ENCODE measurements at places on chromosomes 5 and 9. TPM values are rescaled to one million over a fixed set of nuclear protein-coding genes. Genes with fewer than 3 reads are reported as not detected.

TGFBI gene
- not detected for total RNA-seq

DNA sequence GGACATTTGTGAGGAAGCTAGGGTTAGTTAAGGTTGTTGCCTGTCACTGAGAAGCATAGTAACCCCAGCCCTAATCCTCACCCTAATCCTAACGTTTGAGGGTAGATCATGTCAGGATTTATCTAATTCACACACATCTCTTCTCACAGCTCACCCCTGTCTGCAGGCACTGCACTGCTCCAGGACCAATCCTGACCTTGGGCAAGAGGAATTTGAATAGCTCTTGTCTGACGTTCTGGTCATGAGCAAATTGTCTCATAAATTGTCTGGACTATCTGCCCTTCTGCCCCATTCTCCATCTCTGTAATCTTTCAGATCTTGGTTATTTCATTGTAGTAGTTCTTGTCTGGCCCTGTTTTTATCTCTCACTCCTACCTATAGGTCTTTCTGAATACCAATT is 18.7 kb downstream of the CRHBP start:
- no peak for DNase-seq

DNA sequence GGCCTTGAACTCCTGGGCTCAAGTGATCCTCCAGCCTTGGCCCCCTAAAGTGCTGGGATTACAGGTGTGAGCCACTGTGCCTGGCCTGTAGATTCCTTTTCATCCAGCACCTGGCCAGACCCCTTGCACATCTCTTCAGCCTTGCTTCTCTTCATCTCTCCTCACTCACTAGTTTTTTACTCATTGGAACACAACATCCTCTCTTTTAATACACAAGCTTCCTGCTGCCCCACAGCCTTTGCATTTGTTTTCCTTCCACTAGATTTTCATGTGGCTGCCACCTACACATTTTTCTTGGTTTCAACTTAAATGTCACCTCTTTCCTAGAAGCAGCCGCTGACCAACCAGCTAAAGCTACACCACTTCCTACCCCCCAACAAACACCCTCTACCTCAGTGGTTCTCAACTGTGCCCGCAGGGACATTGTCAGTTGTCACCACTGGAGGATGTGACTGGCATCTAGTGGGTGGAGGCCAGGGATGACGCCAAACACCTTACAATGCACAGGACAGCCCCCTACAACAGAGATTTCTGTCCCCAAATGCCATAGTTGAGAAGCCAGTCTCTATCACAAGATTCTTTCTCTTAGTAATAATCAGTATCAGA is 33.7 kb downstream of the HAVCR1 start:
- peak; percentile 95 for DNase-seq

DNA sequence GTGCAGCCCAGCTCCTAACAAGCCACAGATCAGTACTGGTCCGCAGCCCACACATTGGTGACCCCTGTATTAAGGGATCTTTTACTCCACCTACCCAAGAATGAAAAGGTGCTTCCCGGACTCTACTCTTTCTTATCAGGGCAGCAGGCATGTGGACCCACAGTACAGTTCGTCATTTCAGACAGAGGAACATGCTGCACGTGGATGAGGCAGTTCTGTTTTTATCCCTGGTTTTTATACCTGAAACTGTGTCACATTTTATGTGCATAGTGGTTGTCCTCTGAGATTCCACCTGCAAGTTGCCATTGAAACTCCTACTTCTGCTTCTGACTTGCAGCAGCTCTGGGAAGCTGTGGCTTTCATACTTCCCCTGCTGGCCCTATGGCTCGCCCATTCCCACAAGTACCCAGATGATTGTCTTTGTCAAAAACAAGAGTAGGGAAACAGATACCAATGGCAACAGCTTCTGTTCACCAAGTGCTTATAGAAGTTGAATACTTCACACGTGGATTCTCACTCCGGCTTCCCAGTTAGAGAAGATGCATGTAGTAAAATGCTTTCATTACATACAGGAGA is 208.0 kb downstream of the TRIO start:
- no peak for DNase-seq

GRCh38 chr9:134158753-134159392 is 5.5 kb downstream of the RNU6ATAC start:
- DNase-seq: no peak

GRCh38 chr5:133763744-133764143 is 151.4 kb upstream of the FSTL4 start:
- no peak for DNase-seq

GRCh38 chr5:73619606-73620333 is 6.2 kb upstream of the ARHGEF28 start:
- DNase-seq: no peak

- DNase-seq: no peak
Measured at GRCh38 chr9:93658184-93658925, 82.0 kb downstream of the PHF2 start.

GRCh38 chr5:34510002-34510401 is 146.1 kb upstream of the RAI14 start:
- DNase-seq: no peak

DNA sequence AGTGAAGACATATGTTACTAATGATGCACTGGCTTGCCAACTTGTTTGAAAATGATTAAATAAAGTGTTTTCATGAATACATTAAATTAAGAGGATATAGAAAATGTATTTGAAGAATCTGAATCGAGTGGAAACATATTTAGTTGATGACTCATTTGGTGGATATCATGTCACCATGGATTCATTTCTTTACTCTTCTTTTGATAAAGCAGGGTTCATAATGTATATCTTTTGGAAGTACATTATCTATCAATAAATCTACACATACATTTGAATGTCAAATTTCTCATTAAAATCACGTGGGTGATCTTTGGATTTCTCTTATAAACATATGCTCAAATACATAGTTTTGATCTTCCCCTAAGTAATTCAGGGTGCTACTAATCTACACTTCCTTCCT is 1148.1 kb upstream of the ACO1 start:
- no peak for DNase-seq

ORM2 gene
- not detected for total RNA-seq

- DNase-seq: no peak
Measured at GRCh38 chr5:140358738-140359310, 1.2 kb upstream of the SLC4A9 start.

DNA sequence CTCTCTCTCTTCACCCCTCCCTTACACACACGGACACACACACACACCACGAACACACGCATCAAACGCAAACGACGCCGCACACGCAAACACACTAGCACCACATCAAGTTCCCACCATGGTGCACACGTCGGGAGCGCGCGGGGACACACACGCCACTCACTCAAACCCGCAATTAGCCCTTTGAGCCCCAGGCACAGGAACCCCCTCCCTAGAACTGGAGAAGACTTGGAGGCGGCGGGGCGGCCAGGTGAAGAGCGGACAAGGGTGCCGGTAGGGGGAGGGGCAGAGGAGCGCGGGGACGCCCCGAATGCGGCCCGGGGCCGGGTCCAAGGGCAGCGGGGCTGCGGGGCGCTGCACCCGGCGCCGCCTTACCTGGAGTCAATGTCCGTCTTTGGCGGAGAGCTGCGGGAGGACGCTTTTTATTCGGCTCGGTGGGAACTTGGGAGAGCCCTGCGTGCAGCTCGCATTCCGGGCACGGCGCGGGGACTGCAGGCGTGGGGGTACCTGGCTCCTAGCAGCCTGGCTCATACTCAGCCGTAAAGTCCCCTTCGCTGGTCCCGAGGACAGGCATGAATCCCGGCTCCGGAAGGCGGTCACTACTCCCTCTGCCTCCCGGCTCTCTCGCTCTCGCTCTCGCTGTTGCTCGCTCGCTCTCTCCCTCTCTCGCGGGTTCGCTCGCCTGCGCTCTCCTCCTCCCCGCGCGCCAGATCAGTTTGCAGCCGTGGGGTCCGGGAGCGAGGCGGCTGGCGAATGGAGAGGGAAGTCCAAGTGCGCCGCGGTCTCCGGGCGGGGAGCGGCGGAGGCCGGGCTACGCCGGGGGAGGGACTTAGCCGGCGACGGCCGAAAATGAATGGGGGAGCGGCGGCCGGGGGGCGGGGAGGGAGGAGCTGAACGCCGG is at the start of gene BRINP1:
BRINP1 (minus strand) TSS at position 755 of the 901 bp plus-strand sequence. CDS start 56,080 bp downstream, outside the sequence.
- DNase-seq: no peak

DNA sequence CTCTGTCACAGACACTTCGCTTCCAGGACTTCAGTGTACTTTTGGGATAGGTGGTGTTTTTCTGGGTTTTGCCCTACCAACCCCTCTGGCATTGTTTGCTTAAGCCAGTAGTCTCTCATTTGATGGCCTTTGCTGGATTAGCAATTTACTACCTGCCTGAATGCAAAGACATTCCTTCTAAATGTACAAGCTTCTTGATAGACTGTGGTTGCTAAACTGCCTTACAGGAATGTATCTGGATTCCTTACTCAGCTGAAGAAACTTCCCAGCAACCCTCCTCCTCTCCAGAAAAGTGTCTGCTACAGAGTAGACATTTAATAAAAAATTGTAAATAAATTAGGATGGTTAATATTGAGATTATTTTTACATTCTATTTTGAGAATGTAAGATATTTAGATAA is 1916.7 kb downstream of the EFNA5 start:
- no peak for DNase-seq

GRCh38 chr5:102539562-102539961 is 40.8 kb upstream of the SLCO6A1 start:
- DNase-seq: no peak

- DNase-seq: no peak
Measured at GRCh38 chr5:38473008-38473407, 83.4 kb downstream of the LIFR start.

FCN2 gene
- not detected for total RNA-seq

CDH9 gene
- not detected for total RNA-seq

DNA sequence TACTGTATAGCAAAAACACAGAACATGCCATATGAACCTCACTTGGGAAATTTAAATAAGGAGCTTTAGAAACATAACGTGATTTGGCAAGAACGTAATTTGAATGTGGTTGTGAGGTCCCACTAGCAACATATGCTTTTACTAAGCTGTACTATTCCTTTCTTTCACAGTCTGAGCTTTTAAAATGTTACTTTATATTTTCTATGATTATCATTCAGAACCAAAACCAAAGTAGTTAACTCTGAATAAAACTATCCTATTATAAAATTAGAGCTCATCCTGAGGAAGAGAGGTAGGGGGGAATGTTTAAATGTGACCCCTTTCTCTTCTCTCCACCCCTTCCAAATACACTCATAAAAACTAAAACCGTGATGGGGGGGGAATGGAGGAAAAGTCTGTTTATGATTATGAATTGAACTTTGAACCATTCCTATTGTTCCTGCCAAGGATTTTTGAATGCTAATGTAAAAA is 435.7 kb downstream of the NFIB start:
- no peak for DNase-seq

DNA sequence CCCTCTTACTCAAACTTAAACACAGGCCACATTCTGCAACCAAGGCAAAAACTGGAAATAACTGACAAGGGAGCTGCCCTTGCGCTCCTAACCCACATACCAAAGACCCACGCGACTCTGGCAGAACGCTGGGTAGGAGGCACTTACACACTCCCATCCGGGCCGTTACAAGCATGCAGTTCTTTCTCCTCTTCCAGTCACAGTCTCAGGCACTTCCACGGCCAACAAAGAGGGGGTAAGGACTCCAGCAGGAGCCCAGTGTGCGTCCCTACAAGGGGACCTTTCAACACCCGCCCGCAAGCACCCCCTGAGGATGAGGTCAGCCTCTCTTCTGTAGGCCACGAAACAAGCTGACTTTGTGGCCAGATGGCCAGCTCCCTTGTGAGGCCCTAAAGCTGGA is 57.4 kb downstream of the SERINC5 start:
- no peak for DNase-seq

DNA sequence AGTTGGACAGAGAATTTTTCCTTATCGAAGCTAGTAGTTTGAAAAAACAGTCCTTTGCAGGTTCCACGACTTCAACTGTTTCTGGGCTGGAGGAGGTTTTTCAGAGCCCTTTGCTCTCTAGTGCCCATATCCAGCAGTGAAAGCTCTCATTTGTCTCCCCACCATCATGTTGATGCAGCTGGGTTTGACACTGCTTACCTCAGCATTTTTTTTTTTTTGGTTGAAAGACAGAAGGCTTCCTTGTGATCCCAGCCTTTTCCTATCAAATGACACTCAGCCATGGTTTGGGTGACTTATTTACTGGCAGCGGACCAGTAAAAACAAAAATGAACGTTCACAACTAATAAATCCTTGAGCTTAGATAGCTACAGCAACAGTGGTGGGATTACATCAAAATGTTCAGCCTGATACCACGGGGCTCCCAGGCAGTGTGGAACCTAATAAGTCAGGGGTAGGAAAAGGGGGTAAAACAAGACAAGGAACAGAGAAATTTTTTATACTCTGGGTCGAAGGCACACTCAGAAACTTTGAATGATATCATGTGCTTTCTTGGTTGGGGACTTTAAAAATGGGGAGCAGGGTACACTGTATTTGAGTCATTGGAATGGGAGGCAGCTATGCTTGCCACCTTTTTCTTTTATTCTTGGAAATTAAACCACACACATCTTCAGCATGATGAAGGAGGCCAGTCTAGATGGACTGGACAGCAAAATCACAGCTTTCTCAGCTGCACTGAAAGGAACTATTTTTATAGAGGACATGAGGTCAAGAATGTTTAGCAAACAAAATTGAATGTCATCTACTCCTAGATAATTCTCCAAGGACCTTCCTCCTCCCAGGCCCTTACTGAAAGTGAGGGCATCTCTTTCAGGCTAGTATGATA is 308.9 kb upstream of the MPDZ start:
- DNase-seq: no peak

DNA sequence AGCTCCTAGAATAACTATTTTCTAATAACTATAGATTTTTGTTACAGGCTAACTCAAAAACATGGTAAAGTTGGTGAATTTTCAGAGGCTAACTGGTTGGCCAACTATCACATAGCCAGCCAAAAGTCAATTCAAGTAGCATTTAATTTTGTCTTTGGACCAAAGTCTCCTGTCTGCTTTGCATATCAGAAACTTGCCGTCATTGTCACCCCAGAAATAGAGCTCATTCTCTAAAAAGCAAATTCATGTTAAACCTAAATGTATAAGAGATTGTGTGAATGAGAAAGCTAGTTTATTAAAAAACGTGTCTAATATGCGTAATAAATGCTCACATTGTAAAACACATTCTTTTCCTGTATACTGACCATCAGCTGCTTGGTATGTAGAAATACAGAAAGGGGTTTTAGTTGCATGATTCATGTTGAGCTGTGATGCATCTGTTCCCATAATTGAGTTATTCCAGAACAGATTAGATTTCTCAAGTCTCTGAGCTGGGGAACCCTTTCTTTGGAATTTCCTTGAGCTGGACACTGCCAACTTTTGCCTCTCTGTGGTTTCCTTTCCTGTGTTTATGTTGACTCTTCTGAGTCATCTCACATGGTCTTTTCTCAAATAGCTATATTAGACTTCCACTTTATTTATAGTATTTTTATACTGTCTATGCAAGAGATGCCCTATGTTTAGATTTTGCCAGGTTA is 7.3 kb downstream of the SRFBP1 start:
- DNase-seq: no peak

GRCh38 chr5:76999451-76999850 is 30.8 kb upstream of the AGGF1 start:
- DNase-seq: no peak
